ENCODE measurements at places on chromosomes 13 and 19.

DNA sequence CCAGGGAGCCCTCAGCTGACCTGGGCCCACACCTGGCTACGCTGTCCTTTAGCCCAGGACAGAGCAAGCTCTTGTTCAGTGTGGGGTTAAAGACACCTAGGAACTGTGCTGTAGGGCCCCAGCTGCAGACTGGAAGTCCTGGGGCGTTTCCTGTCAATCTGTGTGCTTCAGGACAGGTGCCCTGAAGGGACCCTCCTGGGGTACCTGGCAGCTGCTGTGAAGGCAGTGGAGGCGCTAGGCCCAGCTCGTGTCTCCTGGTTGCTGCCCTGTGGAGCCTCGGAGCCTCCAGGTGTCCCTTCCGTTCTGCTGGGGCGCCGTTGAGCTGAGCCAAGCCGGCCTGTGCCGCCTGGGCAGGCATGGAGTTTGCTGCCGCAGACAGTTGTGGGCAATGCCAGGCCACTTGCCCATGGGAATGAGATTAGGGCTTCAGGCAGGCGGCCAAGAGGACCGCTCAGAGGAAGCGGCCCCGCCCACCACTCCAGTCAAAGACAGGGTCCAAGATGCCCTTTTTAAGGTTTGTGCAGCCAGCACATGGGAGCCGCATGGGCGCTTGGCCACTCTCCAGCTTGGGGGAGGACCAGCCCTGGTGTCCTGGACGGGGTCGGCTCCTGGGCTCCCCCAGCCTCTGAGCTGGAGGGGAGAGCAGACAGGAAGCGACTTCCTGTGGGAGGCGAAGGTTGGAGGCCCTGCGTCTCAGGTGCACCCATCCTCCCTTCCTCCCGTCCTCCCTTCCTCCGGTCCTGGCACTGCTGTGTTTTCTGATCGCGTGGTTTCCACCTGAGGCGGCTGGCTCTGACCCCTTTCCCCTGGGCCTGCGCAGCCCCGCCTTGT, 4.0 kb downstream of the PTBP1 start:
- DNase-seq, result no peak

DNA sequence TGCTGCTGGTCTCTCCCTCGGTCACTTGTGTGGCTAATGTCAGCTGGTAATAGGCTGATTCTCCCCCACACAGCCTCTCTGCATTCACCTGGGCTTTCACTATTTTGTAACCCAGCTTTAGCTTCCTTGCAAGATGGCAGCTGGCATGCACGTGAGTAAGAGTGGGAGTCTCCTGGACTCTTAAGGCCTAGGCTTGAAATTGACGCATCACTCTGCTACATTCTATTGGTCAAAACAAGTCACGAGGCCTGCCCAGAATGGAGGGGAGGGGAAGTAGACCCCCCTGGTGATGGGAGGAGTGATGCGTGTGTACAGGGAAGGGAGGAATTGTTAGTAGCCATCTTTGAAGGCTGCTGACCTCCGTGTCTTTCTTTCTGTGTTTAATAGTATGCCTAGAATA, 24.9 kb upstream of the PNMA8B start:
- no peak for DNase-seq

DNA sequence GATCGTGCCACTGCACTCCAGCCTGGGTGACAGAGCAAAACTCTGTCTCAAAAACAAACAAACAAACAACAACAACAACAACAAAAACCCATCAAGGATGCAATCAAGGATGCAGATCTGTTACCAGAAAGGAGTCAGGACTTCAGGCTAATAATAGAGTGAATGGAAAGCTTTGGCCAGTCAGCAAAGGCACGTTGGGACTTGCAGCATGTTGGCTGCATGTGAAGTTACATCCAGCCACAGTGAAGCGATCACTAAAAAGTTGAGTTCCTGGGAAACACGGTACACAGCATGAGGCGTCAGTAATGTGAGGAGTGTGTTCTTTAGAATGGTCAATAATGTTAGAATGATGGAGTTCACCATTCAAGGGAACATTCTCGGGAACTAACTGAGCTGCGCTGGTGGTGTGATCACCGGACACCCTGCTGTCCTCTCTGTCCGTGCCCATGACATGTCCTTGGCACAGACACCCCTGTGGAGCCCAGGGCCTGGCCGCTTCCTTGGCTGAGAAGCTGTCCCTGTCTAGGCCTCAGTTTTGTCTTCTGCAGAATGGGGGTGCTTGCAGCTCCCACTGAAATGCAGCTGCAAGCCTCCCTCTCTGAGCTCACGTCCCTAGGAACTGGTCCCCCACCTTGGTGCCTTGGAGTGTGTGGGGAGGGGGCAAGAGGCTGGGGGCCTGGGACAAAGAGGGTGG, 2.3 kb upstream of the LGALS7B start:
- no peak for DNase-seq

DNA sequence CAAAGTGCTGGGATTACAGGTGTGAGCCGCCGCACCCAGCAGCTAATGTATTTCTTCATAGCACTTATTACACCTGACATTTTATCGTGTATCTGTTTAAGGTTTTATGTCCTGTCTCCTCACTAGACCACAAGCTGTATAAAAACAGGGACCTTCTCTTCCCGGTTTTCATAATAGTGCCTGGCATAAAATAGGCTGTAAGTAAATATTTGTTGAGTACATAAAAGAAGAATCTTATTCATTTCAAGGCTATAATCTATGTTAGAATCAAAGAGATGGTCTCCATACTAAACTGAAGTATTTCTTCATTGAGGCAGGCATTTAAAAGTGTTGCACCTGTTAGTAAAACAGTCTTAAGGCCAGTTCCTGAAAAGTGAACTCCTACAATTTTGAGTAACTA, 194.0 kb downstream of the SHISA2 start:
- DNase-seq, result no peak

DNA sequence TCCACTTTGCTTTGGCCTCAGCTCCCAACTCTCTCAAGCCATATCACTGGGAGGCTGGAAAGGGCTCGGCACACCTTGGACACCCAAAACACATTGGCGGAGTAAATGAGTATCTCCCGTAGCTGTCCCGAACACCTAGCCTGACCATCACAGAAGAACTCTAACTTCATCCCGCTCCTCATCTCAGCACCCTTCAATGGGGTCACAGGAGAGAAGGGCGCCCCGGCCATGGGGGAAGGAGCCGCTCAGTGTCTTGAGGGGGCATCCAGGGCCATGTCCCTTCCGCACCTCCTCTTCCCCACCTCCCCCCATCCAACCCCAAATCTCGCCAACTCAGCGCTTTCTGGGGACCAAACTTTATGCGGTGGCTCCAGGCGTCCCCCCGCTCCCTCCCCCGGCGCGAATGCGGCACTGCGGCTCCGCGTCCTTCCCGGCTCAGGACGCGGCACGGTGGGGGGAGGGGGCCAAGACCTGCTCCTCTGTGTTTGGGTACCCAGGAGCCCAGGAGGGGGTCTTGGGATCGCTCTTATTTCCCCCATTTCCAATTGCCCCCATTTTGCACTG, 3.0 kb downstream of the KCNC3 start:
- no peak for DNase-seq

DNA sequence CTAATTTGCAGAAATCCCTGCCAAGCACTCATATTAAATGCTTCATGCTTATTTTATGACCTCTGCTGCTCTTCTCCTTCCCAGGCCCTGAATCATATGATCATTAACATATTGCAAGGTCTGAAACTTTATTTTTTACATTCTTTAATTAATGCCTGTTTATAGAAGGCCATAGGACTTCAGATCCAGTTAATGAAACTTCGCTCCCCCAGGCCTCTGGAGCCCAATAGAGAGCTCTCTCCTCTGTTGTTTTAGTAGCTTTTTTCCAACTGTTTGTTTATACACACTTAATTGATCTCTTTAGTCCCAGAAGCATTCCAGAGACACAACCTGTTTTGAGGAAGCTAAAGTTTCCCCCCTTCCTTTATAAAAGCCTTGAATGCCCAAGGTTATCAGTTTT, 68.3 kb downstream of the DACH1 start:
- no peak for DNase-seq

Data from choroid plexus epithelial cell (primary cell).